ENCODE measurements at places on chromosomes 11 and 22. TPM values are rescaled to one million over a fixed set of nuclear protein-coding genes. Genes with fewer than 3 reads are reported as not detected.

BAIAP2L2 gene
- 0.30 TPM for total RNA-seq

GRAP2 gene
- total RNA-seq = 3.5 TPM

CCDC188 gene
- total RNA-seq = 0.32 TPM

APOBEC3H gene
- 0.32 TPM for total RNA-seq

SULT4A1 gene
- 0.14 TPM for total RNA-seq

DNA sequence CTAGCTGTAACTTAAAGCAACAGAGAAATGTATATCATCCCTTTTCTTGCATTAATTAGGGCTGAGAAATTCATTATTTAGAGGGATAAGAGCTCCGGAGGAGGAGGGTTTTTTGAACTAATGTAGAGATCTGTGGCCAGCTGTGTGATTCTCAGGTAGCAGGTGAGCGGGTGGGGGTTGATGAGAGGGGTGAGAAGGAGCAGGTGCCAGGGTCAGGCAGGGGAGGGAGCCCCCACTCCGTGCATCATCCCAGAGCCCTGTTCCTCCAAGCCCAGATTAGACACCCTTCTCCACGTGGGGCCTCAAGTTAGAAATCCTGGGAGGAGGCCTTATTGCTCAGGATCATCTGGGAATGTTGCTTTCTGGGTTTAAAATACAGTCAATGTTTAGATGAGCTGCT is 24.9 kb downstream of the ZBTB16 start:
- no peak for DNase-seq

DNA sequence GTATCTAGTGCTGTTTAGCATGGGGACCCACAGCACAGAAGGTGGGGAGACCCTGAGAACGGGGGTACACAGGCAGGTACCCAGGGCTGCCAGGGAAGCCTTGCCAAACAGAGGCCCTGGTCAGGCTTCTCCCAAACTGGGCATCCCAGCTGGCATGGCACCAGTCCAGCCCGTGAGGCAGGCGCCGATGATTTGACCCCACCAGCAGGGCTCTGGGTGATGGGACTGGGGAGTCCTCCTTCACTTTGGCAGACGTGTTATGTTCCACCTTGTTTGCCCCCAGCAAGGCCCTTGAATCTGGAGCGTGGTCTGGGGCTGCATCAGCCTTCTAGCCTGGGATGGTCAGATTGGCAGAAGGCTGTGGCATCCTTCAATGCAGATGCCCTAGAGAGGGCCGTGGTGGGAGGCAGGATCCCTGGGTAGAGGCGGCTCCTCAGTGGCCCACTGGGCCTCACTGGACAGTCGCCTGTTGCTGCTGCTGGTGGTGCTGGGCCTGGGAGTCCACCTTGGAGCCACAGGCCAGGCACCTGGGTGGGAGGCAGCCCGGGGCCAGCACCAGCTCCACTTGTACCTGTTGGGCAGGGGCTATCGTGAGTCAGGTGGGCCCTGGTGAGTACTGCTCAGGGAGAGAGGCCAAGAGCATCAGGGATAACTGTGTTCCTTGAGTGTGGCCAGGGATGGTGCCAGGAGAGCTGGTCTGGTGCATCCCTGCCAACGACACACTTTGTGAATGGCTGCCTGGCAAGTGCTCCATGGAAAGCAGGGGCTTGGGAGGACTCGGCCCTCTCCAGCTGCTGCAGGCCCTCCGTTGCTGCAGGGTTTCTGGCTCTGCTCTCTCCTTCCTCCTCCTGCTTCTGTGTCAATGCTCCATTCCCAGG is 3.3 kb downstream of the ADORA2A start:
- DNase-seq = no peak

- DNase-seq = no peak
These were observed 28.1 kb upstream of the OLFML1 start for GRCh38 chr11:7457211-7457610.

DNA sequence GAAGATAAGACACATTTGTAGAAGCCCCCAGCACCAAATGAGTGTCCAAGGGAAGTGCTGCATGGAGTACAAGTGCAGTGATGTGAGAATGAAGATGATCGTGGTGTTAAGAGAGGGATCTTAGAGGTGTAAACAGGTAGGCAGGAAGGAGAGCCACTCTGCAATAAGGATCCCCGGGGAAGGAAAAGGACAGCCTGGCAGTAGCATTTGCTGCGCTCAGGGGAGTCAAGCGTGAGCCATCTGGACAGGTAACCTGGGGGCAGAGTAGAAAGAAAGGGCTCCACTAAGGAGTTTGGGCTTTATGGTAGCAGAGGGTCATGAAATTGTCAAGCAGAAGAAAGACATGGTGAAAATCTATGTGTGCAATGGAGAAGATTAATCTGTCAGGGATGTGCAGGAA is 587.2 kb downstream of the BUD13 start:
- no peak for DNase-seq

- peak; percentile 91 for DNase-seq
These were observed 18.2 kb downstream of the TEAD1 start for GRCh38 chr11:12692229-12693075.

DNA sequence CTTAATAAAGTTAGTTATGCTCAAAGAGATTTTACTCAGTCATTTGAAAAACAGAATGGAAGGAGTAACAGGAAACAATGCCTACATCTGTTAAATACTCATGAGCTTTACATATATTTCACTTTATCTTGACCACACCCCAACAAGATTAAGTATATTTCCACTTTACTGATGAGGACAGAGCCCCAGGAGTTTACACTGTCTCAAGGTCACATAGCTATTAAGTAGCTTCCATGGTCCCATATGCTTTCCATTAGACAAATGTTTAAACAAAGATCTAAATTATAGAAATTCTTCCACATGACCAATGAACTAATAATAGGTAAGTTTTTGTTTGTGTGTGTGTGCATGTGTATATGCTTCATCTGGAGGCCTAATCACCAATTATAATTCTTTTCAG is 30.2 kb downstream of the MRTFA start:
- no peak for DNase-seq

GRCh38 chr11:108666373-108666772 is 1.5 kb downstream of the DDX10 start:
- no peak for DNase-seq

GRCh38 chr11:64591257-64592233 is 525 bp downstream of the SLC22A12 start:
- DNase-seq = peak; percentile 50

DNA sequence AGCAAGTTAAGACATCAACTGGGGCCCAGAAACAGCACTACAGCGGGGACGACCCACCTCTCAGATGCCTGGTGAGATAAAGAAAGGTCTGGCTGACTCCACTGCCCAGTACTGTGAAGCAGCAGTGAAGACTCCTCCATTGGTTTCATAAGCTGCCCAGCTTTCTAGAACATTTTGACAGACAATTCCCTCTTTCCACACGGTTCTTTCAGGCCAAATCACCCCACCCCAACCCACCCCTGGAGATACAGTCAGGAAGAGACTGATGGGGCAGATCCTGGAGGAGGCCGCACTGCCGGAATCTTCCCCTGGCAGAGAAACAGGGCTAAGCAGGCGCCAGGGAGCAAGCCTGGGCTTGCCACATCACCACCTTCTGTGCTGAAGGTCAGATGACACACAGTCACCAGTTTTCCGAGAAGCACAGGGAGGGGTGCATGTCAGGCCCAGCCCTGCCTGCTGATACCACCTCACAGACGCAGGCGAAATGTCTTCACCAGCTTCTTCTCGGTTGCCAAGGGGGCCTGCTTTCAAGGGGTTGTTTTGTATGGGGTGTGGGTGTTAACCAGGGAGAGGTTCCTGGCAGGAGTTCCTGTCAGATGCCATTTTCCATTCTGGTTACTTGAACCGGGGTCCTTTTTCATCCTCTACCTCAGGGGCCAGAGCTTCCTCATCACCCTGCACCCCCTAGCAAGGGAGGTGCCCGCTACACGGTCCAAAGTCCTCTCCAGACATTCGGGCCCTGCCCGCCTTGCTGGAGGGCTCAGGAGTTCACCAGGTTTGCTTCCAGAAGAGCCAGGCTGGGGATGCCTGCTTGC is 1.4 kb upstream of the NEAT1 start:
- peak; percentile 95 for DNase-seq

GRCh38 chr11:29159552-29160465 is 857.0 kb downstream of the KCNA4 start:
- no peak for DNase-seq
